T-helper 2 cell treated with Interferon-gamma antibody and Interleukin-4, amounts not matched to agents 100 ng/mL and 5 ng/mL, for 36 hours (primary cell): ENCODE measurements at places on chromosomes 11 and 22. TPM values are rescaled to one million over a fixed set of nuclear protein-coding genes. Genes with fewer than 3 reads are reported as not detected.

ZP1 gene
- 0.61 and 0.66 TPM in 2 replicates for total RNA-seq

OR2AG1 gene
- total RNA-seq: not detected in 2 replicates

DEFB131B gene
- not detected in 2 replicates for total RNA-seq

TREH gene
- not detected in 2 replicates for total RNA-seq

ENTHD1 gene
- 0.14 and 0.18 TPM in 2 replicates for total RNA-seq

NPAS4 gene
- 0.27 and 0.61 TPM in 2 replicates for total RNA-seq
